ENCODE measurements at places on chromosomes 1 and 21. TPM values are rescaled to one million over a fixed set of nuclear protein-coding genes. Genes with fewer than 3 reads are reported as not detected.
A peak's percentile ranks its signal among the peaks of the same experiment; 100 is the strongest.

DNA sequence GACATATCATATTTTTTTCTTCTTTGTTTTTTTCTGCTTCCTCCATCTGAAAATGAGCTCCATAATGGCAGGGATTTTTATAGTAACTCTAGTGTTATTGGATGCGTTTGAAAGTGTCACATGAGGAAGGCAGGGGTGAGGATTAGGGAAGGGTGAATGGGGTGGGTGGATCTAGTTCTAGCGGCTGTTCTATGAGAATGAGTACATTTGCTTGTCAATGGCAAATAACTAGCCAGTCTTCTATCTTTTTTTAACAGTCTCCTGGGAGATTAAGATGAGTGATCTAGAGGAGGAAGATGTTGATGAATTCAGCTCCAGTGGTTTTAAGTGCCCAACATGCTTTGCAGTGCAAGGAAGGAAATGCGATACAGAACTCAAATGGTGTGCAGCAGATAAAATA, 5.8 kb downstream of the OR14I1 start:
- no peak for DNase-seq

IFI44 gene
- total RNA-seq: 0.38 TPM

- DNase-seq: no peak
Observed at GRCh38 chr1:155977690-155978324, 540 bp downstream of the ARHGEF2 start.

GRCh38 chr1:6475381-6476133, 9.6 kb upstream of the TNFRSF25 start:
- peak; percentile 41 for DNase-seq

GRCh38 chr21:15247613-15248012, 182.8 kb upstream of the NRIP1 start:
- DNase-seq: peak; percentile 30

GRCh38 chr1:12208764-12209494, 20.9 kb upstream of the VPS13D start:
- DNase-seq: peak; percentile 60

LAMC1 gene
- 190 TPM for total RNA-seq

GRCh38 chr1:157288996-157289395, 150.8 kb upstream of the ETV3 start:
- peak; percentile 7 for DNase-seq

DNA sequence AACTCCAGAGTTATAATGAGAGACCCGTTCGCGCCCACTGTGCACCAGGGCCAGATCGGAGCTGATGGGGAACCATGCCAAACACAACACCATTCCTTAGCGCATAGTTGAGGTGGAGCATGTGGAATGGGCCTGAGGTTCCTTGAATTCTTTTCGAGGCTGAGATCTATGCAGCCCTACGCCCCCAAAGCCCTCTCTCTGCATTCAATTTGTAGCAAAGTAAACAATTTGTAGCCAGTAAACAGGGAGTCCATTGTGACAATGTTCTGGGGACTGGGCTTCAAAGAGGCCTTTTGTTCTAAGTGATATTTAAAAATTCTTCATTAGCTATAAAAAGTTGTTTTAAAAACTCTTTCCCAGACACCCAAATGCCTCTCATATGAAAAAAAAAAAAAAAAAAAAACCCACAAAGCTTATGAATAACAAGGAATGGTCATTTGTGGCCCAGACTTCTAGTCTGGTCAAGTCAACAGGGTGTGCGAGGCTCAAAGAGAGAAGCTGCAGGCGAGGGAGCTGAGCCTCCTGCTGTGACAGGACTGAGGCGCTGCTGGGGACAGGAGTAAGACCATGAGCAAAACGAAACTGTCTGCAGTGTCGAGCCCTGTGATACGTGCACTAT, 30.6 kb upstream of the KCNE2 start:
- no peak for DNase-seq

AGPAT3 gene
- 40.5 TPM for total RNA-seq

NPPA gene
- not detected for total RNA-seq

DNA sequence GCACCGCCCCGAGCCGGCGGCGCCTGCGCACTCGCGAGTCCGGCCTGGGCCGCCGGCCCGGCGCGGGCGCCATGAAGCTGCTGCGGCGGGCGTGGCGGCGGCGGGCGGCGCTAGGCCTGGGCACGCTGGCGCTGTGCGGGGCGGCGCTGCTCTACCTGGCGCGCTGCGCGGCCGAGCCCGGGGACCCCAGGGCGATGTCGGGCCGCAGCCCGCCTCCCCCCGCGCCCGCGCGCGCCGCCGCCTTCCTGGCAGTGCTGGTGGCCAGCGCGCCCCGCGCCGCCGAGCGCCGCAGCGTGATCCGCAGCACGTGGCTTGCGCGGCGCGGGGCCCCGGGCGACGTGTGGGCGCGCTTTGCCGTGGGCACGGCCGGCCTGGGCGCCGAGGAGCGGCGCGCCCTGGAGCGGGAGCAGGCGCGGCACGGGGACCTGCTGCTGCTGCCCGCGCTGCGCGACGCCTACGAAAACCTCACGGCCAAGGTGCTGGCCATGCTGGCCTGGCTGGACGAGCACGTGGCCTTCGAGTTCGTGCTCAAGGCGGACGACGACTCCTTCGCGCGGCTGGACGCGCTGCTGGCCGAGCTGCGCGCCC, at the start of gene B3GALT6:
B3GALT6 (plus strand) TSS at position 30 of the 588 bp plus-strand sequence; CDS start at position 72, 42 bp downstream.
- no peak for DNase-seq

- no peak for DNase-seq
Observed at GRCh38 chr1:46364612-46365011, 24.0 kb downstream of the NSUN4 start.

SETSIP gene
- total RNA-seq: 0.13 TPM

AIRE gene
- not detected for total RNA-seq

DNA sequence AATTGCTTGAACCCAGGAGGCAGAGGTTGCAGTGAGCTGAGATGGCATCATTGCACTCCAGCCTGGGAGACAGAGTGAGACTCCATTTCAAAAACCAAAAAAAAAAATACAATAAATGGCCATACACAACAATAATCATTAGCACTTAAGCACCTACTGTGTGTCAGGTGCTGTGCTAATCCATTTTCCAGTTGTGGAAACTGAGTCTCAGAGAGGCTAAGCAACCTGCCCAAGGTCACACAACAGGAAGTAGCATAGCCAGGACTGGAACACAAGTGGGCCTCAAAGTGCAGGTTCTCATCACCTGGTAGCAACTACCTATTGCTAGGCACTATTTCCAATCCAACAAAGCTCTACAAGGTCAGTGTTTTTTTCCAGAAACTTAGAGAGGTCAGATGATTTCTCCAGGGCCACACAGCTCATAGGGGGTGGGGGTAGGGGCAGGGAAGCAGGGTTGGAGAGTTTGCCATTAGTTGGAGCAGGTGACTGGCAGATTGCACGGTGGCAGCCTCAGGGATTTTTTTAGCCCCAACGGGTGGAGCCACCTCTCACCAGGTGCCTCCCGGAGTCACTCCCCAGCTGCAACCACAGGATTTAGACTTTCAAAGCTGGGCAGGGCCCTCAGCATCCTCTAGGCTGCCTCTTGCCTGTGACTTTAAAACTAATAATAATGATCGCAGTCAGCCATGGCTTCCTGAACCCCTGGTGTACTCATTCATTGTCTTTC, 52.5 kb upstream of the ID3 start:
- no peak for DNase-seq

DNA sequence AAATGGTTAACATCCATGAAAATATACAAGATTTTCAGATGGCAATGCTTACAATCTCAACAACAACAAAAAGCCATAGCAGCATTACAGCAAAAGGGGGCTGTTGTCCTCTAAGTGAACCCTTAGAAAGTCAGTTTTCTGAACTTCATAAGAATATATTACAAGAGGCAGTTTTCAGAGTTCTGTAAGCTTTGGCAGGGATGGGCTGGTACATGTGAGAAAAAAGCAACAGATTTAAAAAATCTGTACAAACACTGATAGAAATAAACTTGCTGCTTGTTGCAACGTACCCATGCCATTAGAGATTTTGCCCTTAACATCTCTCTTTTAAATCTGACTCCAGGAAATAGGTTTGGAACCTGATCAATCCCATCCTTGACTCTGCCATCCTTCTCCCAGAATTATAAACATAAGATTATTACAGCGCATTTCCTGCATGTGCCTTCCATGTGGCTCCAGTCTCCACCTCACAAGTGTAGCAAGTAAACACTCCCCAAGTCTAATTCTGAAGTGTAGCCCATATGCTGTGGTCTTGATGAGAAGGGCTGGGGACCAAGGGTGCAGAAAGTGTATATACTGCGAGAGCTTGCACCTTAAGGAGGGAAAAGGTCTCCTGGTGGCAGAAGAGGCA, 101.4 kb upstream of the TSPAN2 start:
- no peak for DNase-seq

- DNase-seq: no peak
Observed at GRCh38 chr1:110190282-110190929, 19.7 kb upstream of the KCNC4 start.

DNA sequence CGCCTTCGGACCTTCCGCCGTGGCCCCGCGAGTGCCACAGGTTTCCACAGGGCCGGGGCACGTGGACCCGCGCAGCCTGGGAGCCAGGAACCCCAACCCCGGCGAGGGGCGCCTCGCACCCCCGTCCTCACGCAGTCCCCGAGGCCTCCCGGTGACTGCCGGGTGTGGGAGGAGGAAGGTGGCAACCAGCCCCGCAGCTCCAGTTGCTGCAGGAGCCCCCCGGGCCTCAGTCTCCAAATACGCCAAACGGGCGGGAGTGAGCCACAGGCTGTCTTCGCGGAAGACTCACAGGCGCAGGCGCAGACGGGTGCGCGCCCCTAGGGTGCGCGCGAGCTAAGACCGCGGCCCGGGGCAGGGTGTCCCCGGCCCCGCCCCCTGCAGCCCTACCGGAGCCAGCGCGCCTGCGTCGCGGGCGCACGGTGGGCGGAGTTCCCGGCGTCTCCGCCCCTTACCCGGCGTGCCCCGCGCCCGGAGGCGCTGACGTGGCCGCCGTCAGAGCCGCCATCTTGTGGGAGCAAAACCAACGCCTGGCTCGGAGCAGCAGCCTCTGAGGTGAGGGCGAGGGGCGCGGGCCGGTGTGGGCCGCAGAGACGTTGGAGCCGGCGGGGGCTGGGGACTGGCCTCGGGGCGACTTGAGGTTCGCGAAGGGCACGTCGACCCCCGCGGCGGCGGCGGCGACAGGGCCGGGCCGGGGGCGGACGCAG, at the start of gene ARF1:
ARF1 (plus strand) TSS at position 495 of the 704 bp plus-strand sequence. CDS start 14,407 bp downstream, outside the sequence.
- DNase-seq: peak; percentile 78

DNA sequence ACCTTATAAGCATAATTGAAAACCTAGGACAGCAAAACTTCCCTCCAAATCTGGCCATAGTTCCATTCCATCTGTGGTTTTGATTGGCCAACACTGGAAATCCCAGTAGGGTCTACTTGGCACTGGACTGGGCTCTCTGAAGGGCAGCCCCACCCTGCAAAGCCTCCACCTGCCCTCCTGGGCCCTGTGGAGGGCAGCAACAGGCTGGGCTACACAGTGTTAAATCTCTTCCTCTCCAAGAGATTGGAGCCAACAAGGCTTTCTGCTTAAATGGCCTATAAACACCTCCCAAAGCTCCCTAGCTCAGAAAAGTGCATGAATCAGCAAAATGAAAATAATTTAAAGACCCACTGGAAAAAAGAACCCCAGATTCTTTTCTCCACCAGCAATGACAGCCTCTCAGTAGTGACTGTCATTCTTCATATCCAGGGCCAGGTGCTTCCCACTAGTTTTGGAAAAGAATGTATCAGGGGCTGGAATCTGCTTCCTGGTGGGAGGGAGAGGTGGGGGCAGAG, 58.5 kb downstream of the BEND5 start:
- no peak for DNase-seq

DNA sequence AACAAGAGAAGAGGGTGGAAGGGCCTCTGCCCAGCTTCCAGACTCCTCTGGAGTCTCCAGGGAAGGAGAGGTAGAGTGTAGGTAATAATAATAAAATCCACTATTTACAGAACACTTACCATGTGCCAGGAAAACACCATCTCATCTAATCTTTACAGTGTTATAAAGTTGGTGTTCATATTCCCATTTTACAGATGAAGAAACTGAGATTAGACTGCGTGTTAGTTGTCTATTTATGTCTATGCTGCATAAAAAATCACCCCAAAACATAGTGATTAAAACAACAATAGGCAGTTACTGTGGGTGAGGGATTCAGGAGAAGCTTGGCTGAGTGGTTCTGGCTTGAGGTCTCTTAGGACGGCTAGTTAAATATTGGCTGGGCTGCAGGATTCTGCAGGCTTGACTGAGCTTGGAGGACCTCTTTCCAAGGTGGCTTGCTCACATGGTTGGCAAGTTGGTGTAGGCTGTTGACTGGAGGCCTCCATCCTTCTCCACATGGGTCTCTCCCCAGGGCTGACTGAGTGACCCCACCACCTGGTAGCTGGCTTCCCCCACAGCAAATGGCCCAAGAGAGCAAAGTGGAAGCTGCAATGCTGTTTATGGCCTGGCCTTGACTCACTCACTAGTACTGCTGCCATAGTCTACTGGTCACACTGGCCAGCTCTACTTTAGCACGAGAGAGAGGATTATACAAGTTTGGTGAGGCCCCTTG, 6.5 kb upstream of the ALX3 start:
- no peak for DNase-seq

GRCh38 chr1:117077267-117077666, 17.1 kb downstream of the TTF2 start:
- DNase-seq: peak; percentile 100

DNA sequence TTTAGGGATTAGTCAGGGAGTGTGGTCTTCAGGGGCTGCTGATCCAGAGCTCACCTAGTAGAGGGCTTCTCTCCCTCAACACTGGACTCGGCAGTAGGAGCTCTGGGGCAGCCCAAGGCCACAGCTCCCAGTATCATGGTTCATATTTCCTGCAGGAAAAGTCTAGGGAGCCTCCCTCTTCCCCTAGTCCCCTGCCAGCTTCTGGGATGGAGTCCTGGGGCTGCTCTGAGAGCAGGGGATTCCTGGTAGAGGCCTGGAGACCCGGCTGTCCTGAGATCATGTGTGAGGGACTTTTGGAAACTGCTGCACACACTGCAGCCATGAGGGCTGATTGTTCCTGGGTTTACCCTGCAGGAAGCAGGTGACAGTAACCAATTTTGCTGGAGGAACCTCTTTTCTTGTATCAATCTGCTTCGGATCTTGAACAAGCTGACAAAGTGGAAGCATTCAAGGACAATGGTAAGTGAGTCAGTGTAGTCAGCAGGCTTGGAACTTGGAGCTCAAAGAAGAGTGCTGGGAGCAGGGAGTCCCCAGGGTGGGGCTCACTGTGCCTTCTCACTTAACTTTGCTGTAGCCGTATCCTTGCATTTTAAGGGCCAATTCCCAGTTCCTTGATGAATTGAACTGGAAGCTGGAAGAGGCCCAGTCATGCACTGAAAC, 16.3 kb downstream of the STRIP1 start:
- no peak for DNase-seq

- DNase-seq: no peak
Observed at GRCh38 chr1:205665201-205666045, 14.9 kb downstream of the SLC45A3 start.

GRCh38 chr21:18424276-18424675, 20.7 kb upstream of the TMPRSS15 start:
- no peak for DNase-seq

- no peak for DNase-seq
Observed at GRCh38 chr1:218402786-218403120, 57.6 kb downstream of the TGFB2 start.

TNFRSF18 gene
- 1.7 TPM for total RNA-seq

PTGS2 gene
- 22.1 TPM for total RNA-seq

DNA sequence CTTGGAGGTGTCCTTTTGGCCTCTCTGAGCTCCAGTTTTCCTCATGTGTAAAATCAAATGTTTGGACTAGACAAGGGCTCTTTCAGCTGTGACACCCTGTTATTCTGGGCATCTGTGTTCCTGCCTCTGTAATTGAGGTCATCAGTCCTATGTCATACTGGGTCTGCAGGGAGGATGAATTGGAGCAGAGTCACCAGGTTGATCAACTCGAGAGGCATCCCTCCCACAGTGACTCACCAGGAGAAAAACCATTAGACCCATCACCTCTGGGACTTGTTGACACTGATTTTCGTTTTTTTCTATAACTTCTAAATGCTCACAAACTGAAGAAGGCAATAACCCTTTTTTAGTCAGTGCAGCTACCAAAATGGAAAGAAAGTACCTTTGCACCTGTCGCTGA, 82.2 kb downstream of the ST6GALNAC5 start:
- DNase-seq: peak; percentile 52
